ENCODE measurements at places on chromosomes 1 and 21.

GRCh38 chr1:241834733-241835377, 13.1 kb upstream of the EXO1 start:
- no peak overlapping the region for H3K4me3 ChIP-seq
- no peaks in the 10 kb centered on the region for H3K27me3 ChIP-seq
- no peak overlapping the region for H3K27ac ChIP-seq
- DNase-seq = no peak
- no peaks in the 10 kb centered on the region for H3K4me1 ChIP-seq

DNA sequence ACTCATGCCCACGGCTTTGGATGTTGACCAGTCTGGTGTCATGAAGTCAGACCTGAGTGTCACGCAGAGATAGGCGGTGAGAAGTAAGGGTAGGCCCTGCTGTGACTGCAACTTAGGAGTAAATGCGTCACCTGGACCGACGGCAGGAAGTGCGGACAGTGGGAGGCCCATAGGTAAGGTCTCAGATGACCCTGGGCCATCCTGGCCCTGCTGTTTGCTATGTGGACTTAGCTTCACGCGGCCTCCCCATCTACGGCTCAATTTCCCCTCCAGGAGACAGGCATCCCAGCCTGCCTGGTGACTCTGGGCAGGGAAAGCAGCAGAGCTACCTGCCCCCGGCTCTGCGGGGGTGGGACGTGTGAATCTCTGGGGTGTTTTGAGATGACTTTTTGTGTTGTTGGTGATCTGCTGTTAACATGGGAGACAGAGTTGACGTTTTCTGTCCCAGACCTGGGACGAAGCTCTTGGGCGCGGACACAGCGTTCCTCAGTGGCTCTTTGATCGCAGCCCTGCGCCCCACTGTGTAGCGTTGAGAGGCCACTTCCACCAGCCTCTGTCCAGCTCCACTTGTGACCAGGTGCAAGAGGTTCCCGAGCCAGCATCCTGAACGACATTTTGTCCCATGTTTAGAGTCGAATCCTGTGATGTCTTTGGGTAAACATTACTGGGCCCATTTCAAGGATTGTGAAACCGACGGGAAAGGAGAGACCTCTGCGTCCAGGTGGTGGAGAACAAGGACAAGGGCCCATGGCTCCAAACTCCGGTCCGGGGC, 39.9 kb downstream of the CRYAA start:
- H3K27me3 ChIP-seq = no peaks in the 10 kb centered on the region
- H3K4me3 ChIP-seq = no peak overlapping the region
- H3K4me1 ChIP-seq = no peaks in the 10 kb centered on the region
- no peak for DNase-seq
- H3K36me3 ChIP-seq = 0 out of 2 replicates have a peak, but pooled peaks cover 3% of the 10 kb centered on the region

- H3K27ac ChIP-seq = no peak overlapping the region
- H3K36me3 ChIP-seq = no peaks in the 10 kb centered on the region
- H3K4me1 ChIP-seq = no peaks in the 10 kb centered on the region
Measured at GRCh38 chr1:101112051-101112780, 86.6 kb upstream of the DPH5 start.

DNA sequence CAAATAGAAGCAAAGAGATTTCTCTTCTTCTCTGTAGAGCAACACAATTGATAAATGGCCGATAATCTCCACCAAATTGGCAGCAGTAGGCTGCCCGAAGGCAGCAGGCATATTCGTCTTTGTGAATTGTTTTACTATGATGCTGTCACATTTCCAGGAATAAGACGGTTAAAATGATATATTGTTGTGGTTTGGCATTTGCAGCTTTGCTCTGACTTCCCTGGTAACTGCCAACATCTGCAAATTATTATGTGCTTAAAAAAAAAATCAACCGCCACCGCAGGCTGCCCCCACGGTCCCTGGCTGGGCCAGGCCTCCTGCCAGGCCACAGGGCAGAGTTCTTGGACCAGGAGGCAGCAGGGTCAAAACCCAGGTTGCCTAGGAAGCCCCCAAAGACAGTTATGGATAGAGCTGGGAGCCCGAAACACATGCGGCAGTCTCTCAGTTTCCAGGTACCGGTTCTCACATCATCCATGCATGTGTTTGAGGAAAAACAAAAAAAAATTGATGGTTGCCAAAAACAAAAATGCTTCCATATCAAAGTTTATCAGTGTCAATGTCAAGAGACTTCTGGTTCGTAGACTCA, 179.3 kb downstream of the ETS2 start:
- no peak overlapping the region for H3K27ac ChIP-seq
- no peak overlapping the region for H3K4me3 ChIP-seq
- peaks cover 18% of the 10 kb centered on the region for H3K4me1 ChIP-seq
- H3K36me3 ChIP-seq = no peaks in the 10 kb centered on the region
- DNase-seq = no peak
- H3K27me3 ChIP-seq = no peaks in the 10 kb centered on the region

- no peaks in the 10 kb centered on the region for H3K27me3 ChIP-seq
- peaks cover 7% of the 10 kb centered on the region for H3K36me3 ChIP-seq
- peaks cover 2% of the 10 kb centered on the region for H3K4me1 ChIP-seq
- no peak overlapping the region for H3K27ac ChIP-seq
- no peak for DNase-seq
Measured at GRCh38 chr1:207059881-207060280, 6.8 kb downstream of the PFKFB2 start.

GRCh38 chr1:245788269-245788668, 633.5 kb downstream of the KIF26B start:
- H3K36me3 ChIP-seq = no peaks in the 10 kb centered on the region
- H3K4me1 ChIP-seq = no peaks in the 10 kb centered on the region
- no peak for DNase-seq

DNA sequence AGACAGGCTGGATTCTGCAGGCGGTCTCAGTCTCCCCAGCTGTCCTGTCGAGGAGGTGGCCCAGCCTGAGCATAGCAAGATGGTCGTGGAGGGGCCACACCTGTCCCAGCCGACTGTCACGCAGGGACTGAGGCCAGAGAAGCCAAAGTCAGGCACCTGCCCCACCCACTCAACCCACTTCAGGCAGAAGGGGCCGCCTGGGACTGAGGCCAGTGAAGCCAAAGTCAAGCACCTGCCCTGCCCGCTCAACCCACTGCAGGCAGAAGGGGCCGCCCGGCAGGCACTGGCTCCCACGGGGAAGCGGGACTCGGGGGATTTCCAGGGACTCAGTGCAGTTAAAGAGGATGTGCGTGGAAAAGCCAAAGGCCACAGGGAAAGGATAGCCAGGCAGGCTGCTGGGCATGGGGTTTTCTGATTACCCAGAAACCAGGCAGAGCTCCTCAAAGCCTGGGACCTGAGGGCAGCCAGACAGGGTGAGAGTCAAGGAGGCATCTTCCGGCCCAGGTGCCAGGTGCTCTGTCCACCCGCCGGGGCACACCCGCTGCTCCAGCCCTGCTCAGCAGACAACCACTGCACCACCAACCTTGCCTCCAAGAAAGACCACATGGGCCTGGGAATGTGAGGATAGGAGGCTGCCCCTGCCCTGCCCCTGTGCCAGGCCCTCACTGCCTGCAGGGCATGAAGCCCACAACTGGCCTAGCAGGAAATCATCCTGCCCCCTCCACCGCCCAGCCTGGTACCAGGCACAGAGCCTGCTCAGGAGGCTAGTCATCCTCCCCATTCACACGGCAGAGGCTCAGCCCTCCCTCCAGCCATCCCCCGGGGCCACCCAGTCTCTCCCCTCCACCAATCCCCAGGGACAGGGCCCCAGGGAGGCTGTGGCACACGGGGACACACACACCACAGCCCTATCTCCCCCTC, 41.0 kb downstream of the MEGF6 start:
- H3K4me1 ChIP-seq = no peaks in the 10 kb centered on the region
- no peaks in the 10 kb centered on the region for H3K36me3 ChIP-seq
- H3K4me3 ChIP-seq = no peak overlapping the region
- H3K27ac ChIP-seq = no peak overlapping the region
- H3K27me3 ChIP-seq = no peaks in the 10 kb centered on the region
- DNase-seq = no peak

DNA sequence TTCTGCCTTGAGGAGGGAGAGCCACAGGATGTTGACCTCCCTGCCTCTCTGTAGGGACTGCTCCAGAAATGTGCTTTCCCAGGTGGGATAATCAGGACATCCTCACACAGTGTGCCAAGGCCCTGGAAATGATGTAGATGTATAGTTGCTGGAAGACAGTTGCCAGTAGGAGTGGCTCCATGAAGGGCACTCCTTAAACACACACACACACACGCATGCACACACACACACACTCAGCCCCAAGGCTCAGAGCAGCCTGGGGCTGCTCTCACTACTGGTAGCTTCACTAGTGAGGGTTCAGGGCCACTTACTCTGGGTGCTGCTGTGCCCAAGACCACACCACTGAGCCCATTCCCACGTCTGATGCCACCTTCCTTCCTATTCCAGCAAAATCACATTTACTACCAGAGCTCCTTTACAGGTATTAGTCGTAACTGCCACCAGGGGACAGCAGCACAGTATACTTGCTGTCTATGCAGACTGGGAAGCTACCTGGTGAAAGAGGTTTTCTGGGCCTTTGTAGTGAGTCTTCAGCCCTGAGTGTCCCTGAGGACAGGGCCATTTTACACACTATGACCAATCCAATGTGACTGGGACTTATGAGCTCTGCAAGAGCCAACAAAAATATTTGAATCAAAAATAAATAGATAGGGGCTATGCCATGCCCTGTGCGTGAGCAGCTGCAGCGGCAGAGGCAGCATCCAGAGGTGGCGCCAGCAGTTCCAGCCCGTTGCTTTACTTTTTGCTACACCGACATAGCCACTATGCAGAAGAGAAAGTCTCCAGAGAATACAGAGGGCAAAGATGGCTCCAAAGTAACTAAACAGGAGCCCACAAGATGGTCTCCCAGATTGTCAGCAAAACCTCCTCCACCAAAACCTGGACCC, 15.0 kb downstream of the CRNN start:
- no peak for DNase-seq
- no peaks in the 10 kb centered on the region for H3K4me1 ChIP-seq
- no peaks in the 10 kb centered on the region for H3K27me3 ChIP-seq
- no peak overlapping the region for H3K4me3 ChIP-seq
- H3K36me3 ChIP-seq = no peaks in the 10 kb centered on the region
- H3K27ac ChIP-seq = no peak overlapping the region

DNA sequence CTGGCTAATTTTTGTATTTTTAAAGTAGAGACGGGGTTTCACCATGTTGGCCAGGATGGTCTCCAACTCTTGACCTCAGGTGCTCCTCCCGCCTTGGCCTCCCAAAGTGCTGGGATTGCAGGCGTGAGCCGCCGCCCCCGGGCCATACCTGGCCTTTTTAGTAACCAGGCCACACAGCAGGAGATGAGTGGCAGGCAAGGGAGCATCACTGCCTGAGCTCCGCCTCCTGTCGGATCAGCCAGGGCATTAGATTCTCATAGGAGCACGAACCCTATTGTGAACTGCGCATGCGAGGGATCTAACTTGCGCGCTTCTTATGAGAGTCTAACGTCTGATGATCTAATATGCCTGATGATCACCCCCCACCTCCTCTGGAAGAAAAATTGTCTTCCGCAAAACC, 308.7 kb upstream of the PRMT6 start:
- peaks cover 4% of the 10 kb centered on the region for H3K4me1 ChIP-seq
- no peaks in the 10 kb centered on the region for H3K27me3 ChIP-seq
- H3K27ac ChIP-seq = no peak overlapping the region
- H3K4me3 ChIP-seq = no peak overlapping the region

DNA sequence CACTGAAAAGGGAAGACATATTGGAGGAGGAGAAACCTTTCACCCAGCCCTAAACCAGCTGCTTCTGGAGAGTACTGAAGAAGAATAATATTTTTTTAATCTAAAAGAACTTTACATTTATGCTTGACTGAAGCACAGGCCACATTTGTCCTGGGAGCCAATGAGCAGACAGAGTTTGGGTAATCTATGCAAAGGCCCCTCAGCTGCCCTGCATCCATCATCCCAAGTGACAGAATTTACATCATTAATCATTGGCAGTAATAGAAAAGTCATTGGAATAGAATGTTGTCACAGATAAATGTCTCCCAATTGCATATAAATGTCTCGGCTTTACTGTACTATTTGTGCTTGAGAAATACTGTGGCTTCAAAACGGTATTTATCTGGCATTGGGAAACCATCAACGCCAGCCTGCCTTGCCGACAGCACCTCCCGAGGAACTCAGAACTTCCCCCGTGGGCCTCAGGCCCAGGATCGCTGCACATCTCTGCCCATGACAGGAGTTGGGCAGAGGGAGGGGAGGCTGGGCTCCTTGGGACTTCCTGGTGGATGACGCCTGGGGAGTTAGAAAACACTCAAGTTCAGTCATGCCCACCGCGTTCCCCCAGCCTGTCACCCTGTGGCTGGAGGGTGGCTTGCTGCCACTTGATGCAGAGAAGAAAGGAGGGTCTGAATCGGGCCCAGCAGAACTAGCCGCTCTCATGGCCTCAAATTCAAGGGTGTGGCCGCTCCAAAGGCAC, 133.1 kb downstream of the CAMTA1 start:
- DNase-seq = no peak
- H3K36me3 ChIP-seq = no peaks in the 10 kb centered on the region
- H3K27me3 ChIP-seq = no peaks in the 10 kb centered on the region
- no peak overlapping the region for H3K27ac ChIP-seq
- no peaks in the 10 kb centered on the region for H3K4me1 ChIP-seq

- H3K27me3 ChIP-seq = no peaks in the 10 kb centered on the region
- no peaks in the 10 kb centered on the region for H3K4me1 ChIP-seq
- H3K36me3 ChIP-seq = no peaks in the 10 kb centered on the region
- H3K4me3 ChIP-seq = no peak overlapping the region
- no peak for DNase-seq
Measured at GRCh38 chr1:168706391-168706992, 22.5 kb downstream of the DPT start.
